ENCODE measurements at places on chromosomes 12 and 14.

DNA sequence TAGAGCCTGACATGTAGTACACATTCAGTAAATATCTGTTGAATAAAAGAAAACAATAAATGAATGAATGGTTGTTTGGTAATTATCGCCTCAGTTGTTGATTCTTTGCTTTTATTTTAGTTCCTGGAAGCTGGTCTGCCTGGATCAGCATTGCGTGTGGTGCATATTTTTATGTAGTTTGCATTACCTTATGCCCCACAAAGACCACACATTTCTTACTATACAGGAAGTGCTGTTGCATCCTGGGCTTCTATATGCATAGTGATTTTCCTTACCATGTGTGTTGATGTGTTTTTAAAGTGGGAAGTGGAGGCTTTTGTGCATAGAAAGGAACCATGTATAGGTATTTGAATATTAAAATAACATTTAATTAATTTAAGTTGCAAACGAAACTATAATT lies 43.6 kb downstream of the DYRK2 start:
- no peak for DNase-seq

- no peak for DNase-seq
Observed at GRCh38 chr14:94448071-94448808, 4.4 kb downstream of the SERPINA11 start.

GRCh38 chr12:118402251-118402650 lies 25.9 kb downstream of the SUDS3 start:
- no peak for DNase-seq

- no peak for DNase-seq
Observed at GRCh38 chr12:65779091-65779642, 45.1 kb upstream of the HMGA2 start.

DNA sequence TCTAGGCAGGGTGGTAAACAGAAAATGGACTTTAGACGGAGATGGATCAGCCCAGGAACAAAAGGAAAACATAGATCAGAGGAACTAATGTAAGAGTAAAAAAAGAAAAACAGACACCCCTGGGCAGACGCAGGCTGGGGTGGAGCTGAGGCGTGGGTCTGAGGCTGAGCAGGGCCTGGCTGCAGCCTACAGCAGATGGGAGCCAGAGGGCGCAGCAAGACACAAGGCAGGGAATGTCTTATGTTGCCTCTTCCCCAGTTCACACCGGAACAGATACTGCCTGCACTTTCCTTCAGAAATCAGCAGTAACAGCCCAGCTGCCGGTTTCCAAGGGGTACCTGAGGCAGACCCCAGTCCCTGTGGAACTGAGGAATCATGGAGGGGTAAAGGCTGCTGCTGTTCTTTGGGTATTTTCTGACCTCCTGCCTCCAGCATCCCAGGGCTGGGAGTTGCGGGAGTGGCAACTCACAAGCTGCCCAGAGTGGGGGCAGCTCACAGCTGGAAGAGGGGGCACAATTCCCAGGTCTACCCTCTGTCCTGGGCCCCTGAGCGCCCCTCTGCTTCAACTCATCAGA lies 9.8 kb downstream of the ZNF605 start:
- DNase-seq = peak; percentile 33

- DNase-seq = no peak
Observed at GRCh38 chr14:93005135-93005813, 82.3 kb downstream of the CHGA start.

DNA sequence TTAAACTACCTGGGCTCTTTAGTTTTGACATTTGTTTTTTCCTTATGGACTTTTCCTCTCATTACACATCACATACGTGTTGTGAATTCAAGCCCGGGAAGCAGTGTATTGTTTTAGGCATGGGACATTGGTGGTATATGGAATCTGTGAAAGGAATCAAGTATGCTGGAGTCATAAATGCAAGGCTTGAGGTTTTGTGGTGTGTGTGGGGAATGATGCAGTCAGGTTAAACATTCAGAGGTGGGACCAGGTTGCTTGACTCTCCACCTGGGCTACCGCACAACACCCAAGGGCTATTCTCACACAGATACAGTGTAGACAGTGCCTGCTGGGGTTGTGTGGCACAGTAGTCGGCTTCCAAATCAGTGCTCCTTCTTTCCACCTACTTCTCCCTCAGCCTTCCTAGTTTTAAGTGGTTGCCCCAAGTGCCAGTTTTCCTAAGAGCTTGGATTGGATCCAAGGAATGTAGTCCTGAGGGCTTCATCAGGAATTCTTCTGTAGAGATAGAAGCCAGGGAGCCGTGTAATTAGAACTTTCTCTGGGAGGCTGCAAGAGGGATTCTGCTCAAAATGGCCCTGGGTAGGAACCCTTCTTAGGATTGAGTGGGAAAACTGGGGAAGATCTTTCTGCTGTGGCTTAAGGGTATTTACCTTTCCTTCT lies 243.7 kb downstream of the C12orf75 start:
- no peak for DNase-seq

DNA sequence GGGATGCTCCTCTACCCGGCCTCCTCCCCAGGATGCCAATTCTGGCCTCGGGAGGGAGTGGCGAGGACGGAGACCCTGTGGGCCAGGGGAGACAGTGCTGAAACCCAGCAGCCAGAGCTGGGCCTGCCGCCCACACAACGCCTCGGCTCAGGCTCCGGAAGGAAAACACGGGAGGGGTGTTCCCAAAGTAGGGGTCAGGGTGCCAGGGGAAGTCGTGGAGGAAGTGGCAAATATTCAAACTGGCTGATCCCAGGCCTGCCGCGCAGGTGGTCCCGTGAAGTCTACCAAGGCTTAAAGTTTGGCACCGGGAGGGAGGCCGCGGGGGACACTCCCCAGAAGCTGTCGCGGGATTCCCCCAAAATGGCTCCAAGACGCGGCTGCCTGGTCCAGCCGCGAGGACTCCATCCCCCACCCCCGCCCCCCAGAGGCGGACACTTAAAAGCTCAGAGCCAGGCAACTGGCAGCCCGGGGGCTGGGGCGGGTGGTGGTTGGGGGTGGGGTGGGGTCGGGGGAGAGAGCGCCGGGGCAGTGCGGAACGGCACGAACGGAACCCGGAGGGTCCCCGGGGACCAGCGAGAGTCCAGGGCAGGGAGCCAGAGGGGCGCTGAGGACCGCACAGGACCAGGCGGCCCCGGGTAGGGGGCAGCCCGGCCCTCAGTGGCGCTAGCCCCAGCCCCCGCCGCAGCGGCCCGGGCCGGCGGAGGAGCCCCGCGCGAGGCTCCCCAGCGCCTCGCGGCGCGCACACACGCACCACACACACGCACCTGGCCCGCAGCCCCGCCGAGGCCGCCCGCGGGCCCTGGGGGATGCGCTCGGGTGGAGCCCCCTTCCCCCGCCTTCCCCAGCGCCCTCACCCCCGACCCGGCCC lies 20.0 kb downstream of the BEGAIN start:
- DNase-seq = no peak

DNA sequence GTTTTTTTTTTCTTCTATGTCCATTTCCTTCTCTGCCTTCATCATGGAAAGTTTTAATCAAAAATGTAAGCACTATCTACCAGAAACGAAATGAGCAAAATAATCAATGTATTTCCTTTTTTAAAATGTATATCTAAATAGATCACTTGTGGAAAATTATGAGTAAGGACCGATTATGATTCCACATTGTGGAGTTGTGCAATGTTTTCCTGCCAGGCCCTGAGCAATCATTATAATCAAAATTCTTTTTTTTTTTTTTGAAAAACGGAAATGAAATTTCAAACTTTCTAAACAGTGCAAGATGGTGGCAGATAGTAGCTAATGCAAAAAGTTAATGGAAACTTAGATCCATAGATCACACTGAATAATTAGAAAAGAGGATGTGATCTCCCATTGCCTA lies 1074.6 kb upstream of the TMEM132C start:
- no peak for DNase-seq

GRCh38 chr14:75003250-75004027 lies 718 bp downstream of the EIF2B2 start:
- DNase-seq = no peak

DNA sequence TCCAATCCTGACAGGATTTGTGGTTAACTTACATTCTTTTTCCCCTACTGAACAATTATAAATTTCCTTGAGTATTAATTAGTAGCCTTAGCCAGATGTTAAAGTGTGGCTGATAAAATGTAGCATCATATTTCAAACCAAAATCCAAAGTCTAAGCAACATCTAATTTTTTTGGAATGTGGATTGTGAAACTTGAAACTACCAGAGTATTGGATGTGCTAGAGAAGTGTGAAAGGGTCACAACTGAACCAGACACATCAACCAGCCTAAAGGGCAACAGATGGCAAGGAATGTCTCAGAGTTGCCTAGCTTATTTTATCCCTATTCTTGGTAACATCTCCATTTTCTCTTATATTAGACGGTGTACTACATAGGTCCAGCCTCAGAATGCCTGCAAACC lies 153.1 kb upstream of the DCN start:
- no peak for DNase-seq

- DNase-seq = no peak
Observed at GRCh38 chr14:92258934-92259333, 64.0 kb upstream of the SLC24A4 start.

DNA sequence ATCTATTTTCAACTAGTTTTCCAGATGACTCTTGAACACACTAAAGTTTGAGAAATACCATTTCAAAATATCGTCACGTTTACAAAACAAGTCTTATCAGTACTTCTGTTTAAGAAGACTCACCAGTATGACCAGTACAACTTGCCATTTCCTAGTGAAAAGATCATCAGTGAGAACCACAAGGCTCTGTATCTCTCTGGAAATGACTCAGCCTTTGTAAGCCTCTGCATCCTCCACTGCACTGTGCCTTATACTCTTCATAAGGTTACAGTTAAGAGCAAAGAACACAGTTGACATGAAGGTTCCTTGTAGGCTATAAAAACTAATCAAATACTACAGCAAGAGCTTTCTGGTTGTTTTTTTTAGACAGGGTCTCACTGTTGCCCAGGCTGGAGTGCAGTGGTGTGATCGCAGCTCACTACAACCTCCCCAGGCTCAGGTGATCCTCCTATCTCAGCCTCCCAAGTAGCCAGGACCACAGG lies 5.7 kb upstream of the VTI1B start:
- no peak for DNase-seq

DNA sequence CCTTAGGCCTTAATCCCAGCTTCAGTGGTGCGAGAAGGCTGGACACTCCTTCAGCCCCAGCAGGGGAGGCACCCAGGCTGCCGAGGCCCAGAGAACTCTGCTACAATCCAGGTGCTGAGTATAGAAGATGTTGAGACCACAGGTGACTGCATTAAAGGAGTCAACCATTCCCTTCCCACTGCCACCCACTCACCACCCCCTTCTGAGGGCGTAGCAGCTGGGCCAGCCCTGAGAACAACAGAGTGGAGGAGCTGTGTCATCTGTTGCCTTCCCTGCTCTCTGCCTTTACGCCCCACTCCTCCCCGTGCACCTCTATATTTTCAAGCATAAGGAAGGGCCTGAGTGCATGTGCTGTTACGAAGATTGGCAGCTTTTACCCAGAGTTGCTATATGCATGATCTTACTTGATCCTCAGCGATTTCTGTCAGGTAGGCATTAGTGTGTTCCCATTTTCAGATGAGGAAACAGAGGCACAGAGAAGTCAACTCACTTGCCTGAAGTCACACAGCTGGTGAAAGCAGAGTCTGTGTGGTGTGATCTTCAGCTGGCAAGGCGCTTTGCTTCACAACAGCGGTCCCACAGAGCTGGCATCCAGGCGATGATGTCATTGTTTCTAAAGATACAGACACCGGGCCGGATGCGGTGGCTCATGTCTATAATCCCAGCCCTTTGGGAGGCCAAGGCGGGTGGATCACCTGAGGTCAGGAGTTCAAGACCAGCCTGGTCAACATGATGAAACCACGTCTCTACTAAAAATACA lies 46.7 kb downstream of the RIN3 start:
- no peak for DNase-seq

GRCh38 chr12:44287545-44287944 lies 451.7 kb downstream of the TMEM117 start:
- DNase-seq = no peak

DNA sequence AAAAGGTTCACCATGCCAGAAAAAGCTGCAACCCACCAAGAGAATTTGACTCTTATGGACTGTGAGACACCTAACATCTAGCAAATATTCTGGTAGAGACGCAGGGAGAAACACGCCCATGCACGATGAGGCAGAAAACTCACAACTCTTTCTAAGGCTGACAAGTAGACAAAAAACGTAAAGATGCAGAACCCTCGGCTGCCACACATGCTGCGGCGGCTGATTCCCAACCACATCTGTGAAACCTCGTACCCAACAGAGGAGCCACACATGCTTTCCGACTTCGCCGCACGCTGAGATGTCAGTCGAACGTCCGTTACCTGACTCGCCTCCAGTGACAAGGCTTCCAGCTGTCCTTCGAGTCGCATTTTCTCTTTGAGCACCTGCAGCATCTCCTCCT lies 21.8 kb downstream of the GOLGA3 start:
- no peak for DNase-seq

DNA sequence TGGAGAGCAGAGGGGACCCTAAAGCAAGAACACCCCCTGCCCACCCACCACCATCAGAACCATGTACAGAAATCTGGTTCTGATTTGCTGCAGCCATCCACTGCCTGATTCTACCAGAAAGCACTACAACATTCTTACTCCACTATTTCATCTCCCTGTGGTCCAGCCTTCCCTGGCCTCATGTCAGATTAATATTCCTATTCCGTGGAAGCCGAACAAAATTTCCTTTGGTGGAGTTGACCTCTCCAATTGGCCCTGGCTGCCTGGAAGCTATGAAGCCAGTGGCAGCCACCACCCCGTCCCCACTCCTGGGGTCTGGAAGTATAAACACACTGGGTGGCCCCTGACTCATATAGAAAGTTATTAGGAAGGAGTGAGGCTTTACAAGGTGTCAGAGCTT lies 60.2 kb downstream of the ANO2 start:
- DNase-seq = no peak

DNA sequence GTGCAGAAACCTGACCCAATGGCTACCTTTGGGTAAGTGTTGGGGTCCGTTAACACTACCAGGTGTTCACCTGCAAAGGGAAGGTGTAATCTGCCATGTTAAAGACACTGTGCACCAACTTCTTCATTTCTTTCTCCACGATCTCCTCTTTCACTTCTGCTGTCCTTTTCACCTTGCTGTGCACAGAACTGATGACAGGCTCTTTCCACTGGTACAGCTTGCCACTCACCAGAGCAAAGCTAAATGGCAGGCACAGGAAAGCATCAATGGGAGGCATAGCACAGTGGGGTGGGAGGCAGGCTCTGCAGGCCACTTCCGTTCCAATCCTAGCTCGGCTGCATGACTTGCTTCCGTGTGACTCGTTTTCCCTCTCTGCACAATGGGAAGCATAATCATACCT lies 2.6 kb upstream of the C12orf76 start:
- no peak for DNase-seq

Measured in HepG2 (cell line).